Stimulated activated CD4-positive, alpha-beta T cell treated with anti-CD3 and anti-CD28 coated beads, TNF-alpha, amount 100 ng/mL, for 1 hour (primary cell): ENCODE measurements at places on chromosomes 16 and 17.

DNA sequence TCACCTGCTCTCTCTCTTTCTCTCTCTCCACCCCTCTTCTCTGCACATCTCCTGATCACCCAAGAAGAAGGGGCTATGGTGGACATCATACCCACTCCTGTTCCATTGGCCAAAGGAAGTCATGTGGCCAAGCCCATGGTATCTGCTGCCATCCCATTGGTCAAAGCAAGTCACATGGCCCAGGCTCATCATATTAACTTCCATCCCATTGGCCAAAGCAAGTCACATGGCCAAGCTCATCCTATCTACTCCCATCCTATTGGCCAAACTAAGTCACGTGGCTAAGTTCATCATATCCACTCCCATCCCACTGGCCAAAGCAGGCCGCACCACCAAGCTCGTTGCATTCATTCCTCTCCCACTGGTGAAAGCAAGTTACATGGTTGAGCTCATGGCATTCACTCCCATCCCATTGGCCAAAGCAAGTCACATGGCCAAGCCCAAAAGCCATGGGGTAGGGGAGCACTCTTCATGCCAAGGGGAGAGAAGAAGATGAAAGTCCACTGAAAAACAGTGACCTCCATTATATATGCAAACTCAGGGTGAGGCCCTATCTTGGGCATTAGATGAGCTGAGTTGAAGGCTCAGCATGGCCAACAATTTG lies 29.2 kb downstream of the SNX20 start:
- DNase-seq = no peak

DNA sequence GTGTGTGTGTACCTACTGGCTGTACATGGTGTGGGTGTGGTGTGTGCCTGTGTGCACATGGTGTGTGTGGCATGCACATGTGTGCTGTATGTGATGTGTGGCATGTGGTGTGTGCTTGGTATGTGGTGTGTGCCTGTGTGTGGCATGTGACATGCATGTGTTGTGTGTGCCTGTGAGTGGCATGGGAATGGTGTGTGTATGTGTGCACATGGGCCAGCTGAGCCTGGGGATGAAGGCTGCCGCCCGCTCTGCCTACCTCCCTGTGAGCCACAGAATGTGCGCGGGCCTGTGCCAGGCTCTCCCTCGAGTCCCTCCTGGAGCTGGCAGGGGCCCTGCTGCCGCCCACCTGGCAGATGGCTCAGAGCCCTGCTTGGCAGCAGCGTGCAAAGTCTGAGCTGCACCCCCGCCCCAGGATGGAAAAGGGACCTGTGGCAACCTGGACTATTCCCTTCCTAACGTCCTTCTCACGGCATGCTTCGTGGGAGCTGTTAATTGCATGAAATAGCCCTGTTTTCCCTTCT lies 9.3 kb downstream of the PRSS27 start:
- DNase-seq = no peak

GRCh38 chr17:47980541-47980940 lies 9.6 kb downstream of the CDK5RAP3 start:
- no peak for DNase-seq

DNA sequence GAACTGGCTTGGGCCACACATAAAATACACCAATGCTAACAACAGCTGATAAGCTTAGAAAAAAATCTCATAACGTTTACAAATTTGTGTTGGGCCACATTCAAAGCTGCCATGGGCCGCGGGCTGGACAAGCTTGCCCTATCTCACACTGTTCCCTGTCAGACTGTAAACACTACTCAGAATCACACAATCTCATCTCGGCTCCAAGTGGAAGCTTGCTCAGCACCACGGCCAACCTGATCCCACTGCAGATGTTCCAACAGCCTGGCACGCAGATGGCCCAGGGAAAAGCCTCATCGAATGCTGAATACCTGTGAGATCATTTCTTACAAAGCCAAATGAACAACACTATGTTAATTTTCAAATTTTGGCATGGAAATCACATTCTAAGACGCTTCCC lies 125.8 kb downstream of the ANKRD11 start:
- DNase-seq = no peak

- DNase-seq = no peak
Measured at GRCh38 chr16:83966153-83966696, 1.8 kb upstream of the NECAB2 start.

DNA sequence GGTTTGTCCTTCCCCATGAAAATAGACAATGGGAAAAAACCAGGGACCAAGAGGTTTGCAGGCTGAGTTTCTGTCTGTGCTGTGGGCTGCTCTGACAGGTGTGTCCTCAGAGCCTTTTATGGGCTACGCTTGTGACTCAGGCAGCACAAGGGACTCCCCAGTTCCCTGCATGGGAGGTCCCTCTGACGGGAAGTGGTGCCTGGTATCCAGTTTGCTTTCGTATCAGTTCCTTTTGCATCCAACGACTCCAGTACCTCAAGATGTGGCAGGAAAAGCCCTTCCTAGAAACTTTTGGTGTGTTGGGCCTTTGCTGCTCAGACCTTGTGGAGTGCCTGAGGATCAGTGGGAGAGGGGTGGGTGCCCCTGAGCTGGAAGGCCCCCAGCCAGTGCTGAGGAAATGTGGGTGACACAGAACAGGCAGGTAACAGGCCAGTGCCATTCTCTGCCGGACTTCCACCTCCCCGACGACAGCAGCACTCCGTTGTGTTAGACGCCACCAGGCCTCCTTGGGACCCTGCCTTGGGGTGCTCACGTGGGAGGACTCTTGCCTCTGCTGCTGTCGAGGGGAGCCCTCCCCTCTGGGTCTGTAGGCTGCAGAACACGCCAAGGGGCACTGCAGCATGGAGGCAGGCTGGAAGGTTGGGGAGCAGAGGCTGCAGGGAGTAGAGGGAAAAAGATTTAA lies 38.4 kb upstream of the IRF8 start:
- DNase-seq = no peak

GRCh38 chr16:86044241-86044671 lies 145.3 kb downstream of the IRF8 start:
- DNase-seq = no peak

DNA sequence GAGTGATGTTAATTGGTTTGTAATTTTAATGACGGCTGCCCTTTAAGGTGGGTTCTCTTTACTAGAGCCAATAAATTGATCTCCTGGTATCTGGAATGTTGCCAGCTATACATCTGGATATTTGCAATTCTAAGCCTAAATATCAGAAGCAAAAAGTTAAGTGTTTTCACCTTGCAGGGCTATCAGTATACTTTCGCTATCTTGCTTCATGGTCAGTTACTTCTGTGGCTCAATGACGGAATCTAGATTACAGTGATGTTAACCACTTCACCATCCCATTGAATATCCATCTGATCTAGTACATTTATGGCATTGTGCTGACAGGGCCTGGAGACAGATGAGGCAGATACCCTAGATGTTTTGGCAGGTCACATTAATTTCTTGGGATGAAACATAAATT lies 28.3 kb downstream of the CCL4 start:
- DNase-seq = no peak
